Fibroblast of skin of scalp (primary cell): ENCODE measurements at places on chromosomes 2 and 18.
A peak's percentile ranks its signal among the peaks of the same experiment; 100 is the strongest.

DNA sequence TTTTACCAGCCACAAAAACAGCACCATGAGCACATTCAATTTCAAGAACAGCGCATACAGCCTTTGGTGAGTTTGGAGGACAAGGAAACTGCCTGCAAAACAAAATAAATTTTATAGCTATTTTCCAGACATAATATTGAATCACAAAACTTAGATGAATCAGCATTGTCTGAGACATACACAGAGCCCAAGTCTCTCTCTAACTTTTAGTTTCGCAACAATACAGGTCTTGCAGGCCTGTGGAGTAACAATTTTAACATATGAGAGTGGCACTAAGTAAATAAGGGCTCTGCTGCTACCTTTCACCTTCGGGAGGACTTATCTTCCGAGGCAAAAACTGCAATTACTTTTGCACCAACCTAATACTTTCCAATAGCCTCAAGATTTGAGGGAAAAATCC, 56.1 kb upstream of the PEX13 start:
- DNase-seq, result peak; percentile 2

- peak; percentile 82 for DNase-seq
These were observed 1.8 kb upstream of the ID2 start for GRCh38 chr2:8679827-8680731.

DNA sequence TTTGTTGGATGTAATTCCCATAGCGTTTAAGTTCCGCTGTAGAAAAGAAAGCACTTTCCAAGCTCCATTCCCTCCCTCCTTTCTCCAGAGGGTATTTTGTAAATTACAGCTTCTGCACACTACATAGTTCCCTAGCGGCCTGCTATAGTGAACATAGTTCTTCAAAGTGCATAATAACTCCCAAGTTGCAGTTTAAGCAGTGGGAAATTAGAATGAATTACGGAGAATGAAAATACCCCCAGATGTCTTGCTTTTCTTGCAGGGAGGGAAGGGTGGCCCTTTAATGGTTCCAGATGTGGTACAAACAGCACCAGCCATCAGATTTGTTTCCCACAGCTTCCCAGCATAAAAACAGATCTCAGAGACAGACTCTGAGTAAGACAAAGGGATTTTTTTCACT, 893.9 kb downstream of the SUCLG1 start:
- peak; percentile 31 for DNase-seq

- peak; percentile 85 for DNase-seq
These were observed 86.8 kb downstream of the RBMS1 start for GRCh38 chr2:160406591-160407392.

- DNase-seq, result no peak
These were observed 112.9 kb upstream of the ATP8B1 start for GRCh38 chr18:57915865-57916582.

DNA sequence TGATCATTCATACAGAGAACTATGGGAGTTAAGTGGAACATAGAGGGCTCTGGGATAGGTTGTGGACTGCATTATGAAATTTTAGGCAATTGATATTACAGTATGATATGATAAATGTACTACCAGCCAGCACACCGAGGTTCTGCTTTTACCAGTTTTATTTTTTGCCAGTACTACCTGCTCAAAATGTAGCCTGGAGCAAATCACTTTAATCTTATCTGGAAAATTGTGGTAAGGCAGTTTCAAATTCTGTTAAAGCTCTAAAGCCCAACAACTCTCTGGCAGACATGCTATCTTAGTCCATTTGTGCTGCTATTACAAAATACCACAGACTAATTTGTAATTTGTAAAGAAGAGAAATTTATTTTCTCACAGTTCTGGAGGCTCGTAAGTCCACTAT, 474.9 kb upstream of the CWC22 start:
- DNase-seq, result no peak

GRCh38 chr2:167972746-167973145, 274.6 kb downstream of the STK39 start:
- no peak for DNase-seq
